ENCODE measurements at places on chromosomes 5 and 9.

GRCh38 chr9:12818431-12819000 lies 43.7 kb downstream of the LURAP1L start:
- no peak for DNase-seq

DNA sequence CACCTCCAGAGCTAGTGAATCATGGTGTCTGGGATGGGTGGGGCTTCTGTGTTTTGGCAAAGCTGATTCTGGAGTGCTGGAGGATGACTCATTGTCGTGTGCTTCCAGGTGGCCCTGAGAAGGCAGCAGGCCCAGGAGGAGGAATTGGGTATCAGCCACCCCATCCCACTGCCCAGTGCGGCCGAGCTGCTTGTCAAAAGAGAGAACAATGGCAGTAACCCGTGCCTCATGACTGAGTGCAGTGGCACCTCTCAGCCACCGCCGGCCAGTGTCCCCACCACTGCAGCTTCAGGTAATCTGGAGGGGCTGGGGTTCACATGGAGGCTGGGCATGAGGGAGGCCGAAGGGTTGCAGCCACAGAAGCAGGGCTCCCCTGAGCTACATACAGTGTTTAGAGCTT lies 5.4 kb downstream of the DMRT1 start:
- no peak for DNase-seq

GRCh38 chr5:81505672-81506071 lies 111.7 kb upstream of the ACOT12 start:
- DNase-seq: no peak

DNA sequence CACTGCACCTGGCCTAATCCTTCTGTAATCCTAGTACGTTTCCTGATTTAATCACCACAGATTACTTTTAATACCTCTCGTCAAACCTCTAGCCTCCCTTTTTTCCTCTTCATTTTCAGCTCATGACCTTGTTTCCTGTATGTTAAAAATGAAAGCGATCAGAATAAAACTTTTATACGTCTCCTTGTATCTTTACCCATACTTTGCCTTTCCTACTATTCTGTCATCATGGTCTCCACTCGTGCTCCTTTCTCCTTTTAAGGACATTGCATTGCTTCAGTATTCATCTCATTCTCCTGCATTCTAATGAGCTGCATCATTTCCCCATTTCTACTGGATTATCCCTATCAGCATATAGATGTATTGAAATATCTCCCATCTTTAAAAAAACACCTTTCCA lies 8.5 kb downstream of the CDC42SE2 start:
- DNase-seq: no peak

GRCh38 chr9:21576331-21577189 lies 94.4 kb upstream of the IFNE start:
- no peak for DNase-seq

DNA sequence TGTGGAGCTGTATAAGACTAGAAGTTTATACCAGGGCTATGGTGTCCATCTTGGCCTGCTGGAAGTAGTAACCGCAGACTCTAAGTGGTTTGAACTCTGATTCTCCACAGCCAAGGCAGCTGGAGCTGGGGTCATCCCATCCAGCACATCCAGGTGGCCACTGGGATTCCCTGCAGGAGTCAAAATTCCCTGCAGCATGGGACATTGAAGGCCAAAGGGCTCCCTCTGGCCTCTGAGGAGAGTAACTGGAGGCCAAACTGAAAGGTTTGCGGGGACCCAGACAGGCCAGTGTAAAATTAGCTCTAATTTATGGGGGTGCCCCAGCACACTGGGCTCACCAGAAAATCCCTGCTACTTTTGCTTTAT lies 12.2 kb upstream of the PRXL2C start:
- DNase-seq: no peak

GRCh38 chr5:158388021-158388420 lies 529.1 kb upstream of the CLINT1 start:
- no peak for DNase-seq

DNA sequence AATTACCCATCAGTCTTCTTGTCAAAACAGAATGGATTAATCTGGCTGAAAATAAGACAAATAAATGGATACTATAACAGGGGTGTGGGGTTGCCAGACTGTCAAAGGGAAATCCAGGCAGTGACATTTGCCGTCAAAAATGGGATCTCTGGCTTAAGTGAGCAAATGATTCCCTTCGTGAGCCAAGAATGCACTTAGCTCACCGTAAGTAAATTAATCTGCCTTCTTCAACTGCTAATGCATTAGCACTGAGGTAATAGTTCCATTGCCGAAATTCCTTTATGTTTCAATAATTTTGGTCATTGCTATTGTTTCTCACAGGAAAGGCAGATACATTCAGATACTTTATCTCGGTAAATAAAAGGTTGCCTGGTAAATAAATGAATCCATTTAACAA lies 377.8 kb downstream of the KIAA0825 start:
- no peak for DNase-seq

- DNase-seq: no peak
Observed at GRCh38 chr9:80114241-80114640, 542.5 kb downstream of the TLE4 start.

- DNase-seq: no peak
Observed at GRCh38 chr9:109463924-109464625, 34.0 kb downstream of the PTPN3 start.

- no peak for DNase-seq
Observed at GRCh38 chr9:123128591-123128990, 95.1 kb downstream of the GPR21 start.

- no peak for DNase-seq
Observed at GRCh38 chr5:120252839-120253238, 211.3 kb upstream of the PRR16 start.

DNA sequence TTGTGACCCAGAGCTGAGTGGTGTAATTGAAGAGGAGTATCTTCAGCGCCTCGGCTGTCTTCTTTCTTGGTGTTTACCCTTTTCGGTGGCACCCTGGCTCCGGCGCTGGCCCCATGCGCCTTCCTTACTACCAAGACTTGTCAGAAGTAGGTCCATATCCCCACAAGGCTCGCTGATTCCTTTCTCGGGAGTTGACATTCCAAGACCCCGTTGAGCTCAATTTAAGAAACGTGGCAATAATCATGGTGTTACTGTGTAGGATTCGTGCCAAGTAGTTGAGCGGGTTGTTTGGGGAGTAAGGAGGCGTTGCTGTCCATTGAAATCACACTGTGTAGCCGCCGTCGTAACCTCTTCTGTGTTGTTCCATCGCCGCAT lies 795 bp downstream of the NDUFAF2 start:
- DNase-seq: no peak

DNA sequence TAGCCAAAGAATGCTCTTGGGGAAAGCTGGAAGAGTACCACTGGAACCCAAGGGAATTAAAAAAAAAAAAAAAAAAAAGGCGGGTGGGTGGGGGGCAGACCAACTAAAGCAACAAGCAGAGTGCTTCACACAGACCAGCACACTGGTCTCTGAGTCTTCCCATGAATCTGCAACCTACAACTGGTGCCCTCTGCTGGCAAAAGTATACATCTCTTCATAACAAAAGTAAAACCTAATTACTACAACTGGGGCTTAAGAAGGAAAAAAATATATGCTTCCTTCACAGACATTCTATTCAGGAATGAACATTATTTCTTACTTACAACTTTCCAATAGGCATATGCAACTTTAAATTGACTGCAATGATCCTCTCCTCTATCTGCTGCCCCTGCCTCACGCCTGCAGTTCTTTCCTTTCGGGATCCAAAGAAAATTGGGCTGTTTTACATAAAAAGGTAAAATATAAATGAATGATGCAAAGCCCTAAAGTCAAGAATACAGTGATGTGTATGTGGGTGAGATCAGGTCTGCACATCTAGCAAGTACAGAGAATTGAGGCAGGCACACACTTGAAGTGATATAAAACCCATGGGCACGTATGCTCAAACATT lies 7.2 kb upstream of the KLHL3 start:
- DNase-seq: no peak

DNA sequence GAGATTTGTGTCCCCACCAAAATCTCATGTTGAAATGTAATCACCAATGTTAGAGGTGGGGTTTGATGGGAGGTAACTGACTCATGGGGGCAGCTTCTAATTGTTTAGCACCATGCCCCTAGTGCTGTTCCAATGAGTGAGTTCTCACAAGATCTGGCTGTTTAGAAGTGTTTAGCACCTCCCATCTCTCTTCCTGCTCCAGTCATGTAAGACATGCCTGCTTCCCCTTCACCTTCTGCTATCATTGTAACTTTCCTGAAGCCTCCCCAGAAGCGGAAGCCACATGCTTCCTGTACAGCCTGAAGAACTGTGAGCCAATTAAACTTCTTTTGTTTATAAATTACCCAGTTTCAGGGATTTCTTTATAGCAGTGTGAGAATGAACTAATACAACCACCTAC lies 170.5 kb downstream of the NDUFS4 start:
- no peak for DNase-seq

DNA sequence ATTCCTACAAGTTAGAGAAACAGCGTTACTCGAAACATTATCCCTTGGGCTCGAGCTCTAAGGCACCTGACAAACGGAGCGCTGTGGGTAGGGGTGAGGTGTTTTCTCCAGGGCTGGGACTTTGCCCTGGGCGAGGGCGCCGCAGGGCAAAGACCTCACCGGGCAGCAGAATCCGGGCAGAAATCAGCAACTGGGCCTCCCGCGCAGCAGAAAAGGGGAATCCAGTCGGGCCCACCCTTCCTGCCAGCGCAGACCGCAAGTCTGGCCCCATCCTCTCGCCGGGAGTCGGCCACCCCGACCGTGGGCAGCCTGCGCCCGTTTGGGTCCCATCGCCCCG lies 430 bp upstream of the MSH3 start:
- no peak for DNase-seq

DNA sequence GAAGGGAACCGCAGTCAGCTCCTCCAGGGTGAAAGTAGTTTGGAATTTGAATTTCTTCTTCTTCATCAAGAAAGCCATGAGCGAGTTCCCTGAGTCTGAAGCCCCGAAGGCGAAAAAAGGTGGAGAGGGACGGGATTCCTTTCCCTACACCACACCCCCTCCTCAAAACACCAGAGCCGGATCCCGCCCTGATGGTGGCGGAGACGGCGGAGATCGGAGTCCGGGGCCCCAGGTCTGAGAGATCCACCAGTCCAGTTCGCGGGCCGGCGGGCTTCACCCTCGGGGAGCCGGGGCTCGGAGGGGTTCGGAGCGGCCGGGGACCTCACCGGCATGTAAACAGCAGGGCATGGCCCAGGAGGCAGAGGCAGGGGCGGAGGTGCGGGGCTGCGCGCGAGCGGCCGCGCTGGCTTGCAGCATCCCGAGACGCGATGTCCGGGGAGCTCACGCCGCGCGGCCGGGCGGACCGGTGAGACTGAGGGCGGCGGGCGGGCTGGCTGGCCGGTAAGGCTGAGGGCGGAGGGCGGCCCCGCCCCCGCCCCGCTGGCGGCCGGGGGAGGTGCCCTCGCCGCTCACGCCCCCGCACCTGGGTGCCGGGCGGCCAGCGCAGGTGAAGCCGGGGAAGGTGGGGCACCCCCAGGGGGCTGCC lies 606 bp downstream of the EEIG1 start:
- DNase-seq: no peak

DNA sequence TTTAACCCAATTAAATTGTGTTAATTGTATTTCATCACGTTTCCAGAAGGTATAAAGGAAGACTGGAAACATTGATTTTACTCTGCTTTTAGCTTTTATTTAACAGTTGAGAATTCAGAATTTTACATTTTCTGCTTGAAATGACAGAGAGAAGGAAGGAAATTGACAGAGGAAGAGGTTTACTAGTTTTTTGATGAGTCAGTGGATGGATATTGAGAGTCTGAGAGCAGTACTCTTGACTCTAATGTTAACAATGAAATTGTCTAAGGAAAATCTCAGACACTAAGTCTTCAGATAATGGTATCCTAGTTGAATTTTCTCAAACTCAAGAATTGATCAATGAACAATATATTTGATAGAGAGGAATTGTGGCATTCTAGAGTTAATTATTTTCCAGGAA lies 60.6 kb downstream of the IPO11 start:
- no peak for DNase-seq

DNA sequence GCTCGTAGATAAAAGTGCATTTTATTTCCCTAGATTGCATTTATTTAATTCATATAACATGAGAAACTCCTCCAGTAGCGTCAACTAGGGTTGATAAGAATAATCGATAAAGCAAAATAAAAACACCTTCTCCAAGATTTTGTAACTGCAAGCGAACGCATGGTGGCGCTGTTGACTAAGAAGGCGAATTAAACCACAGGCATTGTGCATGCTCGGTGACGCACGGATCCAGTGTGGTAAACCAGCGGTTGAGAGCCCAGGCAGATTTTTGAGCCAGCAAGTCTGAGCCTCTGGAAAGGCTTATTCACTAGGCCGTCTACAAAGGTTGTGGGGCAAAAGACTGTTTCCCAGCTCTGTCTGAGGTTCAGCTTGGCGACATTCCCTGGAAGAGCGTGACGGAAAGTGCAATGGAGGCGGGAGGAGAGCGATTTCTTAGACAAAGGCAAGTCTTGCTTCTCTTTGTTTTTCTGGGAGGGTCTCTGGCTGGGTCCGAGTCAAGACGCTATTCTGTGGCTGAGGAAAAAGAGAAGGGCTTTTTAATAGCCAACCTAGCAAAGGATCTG lies at the start of gene PCDHB3:
Gene PCDHB3, plus strand, starts transcription at position 231 of the 563 bp plus-strand sequence. Its CDS starts 177 bp downstream, at position 408.
- DNase-seq: peak; percentile 37

DNA sequence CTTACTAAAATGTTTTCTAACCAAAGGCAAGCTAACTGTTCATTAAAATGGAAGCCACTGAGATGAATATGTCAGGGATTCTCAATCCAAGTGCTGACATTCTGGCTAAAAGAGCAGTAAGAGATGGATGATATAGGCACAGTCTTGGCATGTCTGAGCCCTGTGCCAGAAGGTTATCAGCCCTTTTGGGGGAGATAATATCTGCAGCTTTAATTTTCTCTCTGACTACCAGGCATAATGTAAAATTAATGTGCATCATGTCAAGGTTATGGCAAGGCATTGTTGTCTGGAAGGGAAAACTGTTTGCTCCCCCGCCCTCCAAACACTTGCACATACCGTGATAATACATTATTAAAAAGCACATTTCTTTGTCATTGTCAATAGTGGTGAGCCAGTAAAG lies 609.8 kb downstream of the ZNF608 start:
- no peak for DNase-seq

GRCh38 chr9:123290764-123291163 lies 22.4 kb upstream of the STRBP start:
- DNase-seq: no peak

GRCh38 chr9:93436218-93436617 lies 15.3 kb upstream of the FAM120A start:
- no peak for DNase-seq

- no peak for DNase-seq
Observed at GRCh38 chr5:425714-426113, 17.3 kb upstream of the EXOC3 start.

GRCh38 chr5:126848253-126848652 lies 71.3 kb downstream of the LMNB1 start:
- no peak for DNase-seq

GRCh38 chr9:34570809-34571480 lies 18.6 kb downstream of the CNTFR start:
- no peak for DNase-seq

All from stimulated activated CD8-positive, alpha-beta memory T cell treated with anti-CD3 and anti-CD28 coated beads, Interleukin-2, amount 100 ng/mL, for 48 hours (primary cell).